ENCODE measurements at places on chromosomes 5 and 9.

DNA sequence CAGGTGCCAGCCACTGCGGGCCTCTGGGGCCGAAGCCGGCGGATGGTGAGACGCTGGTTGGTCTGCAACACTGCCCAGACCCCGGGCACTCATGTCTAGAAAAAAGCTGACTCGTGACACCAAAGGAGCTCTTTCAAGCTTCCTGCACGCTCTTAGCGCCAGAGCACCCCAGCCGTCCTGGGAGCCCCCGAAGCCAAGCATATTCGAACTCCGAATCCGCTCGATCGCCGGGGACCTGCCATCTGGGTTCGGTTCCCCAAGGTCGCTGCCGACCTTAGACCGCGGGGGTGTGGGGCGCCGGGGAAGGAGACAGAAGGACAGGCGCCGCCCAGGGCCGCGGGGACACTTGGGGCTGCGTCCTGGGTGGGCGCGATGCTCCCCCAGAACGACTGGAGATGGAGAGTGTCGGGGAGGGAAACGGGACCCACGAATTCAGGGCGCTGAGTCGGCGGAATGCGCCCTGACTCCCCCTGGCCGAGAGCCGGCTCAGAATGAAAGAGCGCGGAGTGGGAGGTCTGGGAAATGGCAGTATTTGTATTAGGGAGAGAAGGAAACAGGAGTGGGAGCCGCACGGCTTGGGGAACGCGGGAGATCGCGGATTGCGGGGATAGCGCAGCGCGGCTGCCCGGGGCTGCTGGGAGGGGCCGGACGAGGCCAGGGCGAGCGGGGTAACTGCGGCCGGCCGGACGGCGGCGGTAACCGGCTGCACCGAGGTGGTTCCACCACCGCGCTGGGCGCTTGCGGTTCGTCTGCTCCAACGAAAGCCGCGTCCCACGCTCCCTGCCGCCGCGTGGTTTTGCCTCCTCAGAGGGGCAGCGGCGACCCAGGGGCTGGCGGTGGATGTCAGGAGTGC is 20.1 kb upstream of the MARCHF6 start:
- DNase-seq = no peak

DNA sequence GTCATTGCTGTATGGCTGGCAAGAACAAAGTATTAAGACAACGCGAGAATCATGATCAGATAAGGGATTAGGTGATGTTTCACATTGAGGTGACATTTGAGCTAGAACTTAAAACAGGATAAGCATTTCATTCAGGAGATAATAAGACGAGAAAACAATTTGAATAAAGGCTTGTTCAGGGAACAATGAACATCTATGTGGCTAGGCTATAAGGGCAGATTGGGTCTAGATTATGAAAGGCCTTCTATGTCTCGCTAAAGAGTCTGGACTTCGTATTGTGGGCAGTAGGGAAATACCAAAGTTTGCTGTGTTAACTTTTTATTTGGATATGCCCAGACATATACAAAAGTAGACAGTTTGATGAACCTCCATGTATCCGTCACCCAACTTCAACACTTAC is 6.9 kb downstream of the MRPL22 start:
- no peak for DNase-seq

GRCh38 chr9:30075022-30075421 is 2309.4 kb upstream of the ACO1 start:
- DNase-seq = no peak

DNA sequence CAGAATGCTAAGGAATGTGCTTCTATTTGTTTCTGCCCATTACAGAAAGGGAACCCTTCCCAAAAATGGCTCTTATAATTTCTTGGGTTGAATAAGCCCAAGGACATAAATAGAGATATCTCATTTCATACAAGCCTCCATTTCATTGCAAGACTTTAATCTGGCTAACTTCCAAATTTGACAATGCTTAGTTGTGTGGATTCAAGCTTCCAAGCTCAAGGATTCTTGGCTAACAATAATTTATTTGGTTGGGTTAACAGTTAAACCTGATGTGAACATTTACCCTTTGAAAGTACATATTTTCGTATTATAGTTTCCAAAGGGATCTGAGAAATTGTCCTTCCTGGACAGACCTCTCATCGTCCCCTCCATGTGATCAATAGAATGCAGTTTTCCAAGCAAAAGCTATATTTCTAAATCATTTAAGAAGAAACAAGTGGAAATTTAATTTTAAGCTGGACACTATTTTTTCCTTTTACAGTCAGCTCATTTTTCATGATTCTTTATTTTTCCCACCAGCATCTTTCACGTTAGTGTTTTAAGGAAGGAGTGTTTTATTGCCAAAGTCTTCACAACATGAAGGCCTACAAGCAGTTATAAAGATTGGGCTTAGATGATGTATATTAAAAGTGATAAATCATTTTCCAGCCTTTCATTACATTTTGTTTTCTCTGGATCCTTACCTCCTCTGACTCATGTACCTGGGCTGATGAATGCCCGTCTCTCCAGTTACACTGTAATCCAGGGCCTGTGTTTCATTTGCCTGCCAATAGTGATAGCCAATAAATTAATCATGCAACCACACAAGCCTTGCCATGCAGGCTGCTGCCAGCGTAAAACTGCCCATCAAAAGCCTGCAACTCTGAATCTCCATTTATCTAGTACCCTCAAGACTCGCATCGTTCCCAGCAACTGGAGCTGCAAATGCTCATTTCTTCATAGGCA is 176.7 kb downstream of the NTRK2 start:
- no peak for DNase-seq

DNA sequence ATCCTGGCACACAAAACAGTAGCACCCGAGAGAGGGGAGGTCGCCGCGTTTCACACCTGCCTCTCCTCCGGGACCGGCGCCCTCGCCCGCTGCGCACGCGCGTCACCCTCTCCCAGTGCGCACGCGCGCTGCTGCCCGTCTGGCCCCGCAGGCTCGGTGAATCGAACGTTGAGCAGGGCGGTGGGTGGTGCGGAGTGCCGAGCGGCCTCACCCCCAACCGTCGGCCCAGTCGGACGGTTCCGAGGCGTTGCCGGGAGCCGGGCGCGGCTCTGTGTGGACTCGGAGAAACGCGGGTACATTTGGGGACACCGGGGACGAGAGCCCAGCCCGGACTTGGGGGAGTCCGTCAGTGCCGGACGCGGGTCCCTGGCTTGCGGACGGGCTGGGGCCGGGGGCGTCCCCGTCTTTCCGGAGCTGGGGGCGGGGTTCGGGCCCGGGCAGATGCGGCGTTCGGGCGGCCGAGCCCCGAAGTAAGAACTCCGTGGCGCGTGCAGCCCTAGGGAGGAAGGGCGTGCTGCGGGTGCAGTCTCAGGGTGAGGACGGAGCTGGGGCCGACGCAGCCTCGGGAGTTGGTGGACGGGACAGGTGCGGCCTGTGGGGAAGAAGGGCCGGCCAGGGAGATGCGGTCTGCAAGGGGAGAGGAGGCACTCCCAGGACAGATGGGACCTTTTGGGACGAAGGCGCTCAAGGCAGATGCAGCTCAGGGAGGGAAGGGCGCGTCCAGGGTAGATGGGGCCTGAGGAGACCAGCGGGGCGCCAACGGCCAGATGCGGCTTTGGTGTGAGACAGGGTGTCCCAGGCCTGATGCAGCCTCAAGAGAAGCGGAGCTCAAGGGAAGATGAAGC is at the start of gene POMT1:
Gene POMT1, plus strand, starts transcription at position 138 of the 845 bp plus-strand sequence. CDS start 1,301 bp downstream, outside the sequence.
- DNase-seq = peak; percentile 95

DNA sequence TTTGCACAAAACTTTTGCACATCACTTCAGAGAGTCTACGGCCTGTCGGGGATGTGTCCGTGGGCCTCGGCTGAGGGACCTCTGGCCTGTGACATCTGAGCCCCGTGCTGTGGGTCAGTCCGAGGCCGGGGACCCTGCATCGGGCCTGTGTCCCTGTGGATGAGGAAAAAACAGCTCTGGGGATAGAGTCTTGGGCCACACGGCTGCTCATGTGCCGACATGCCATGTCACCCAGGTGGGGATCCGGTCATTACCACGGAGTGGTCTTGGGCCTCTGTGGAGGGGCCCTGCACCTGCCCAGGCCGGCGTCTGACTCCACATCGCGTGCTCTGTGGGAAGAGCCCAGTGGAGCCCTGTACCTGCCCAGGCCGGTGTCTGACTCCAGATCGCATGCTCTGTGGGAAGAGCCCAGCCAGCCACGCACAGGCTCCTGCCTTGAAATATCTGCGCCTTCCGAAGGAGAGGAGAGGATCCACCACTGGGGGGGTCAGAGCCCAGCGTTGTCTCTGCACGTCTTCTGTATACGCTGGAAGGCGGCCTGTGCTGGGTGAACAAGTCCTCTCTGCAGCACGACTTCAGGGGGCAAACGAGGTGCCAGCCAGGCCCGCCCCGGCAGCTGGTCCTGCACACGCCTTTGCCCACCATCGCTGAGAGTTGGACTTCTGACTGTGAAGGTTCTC is 27.5 kb upstream of the IRX4 start:
- DNase-seq = no peak

DNA sequence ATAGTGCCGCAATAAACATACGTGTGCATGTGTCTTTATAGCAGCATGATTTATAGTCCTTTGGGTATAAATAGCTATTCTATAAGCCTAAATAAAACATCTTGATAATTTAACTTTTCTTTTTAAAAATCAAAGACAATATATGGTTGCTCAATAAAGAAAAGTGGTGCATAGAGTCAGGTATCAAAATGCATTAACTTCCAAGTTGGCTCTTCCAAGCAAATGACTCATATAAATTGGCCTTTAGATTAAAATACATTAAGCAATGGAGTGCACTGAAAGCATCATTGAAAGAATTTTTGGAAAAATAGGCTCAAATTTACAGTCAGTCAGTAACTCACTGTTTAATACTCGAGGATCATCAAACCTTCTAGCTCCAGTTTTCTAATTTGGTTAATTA is 106.6 kb downstream of the PLCXD3 start:
- no peak for DNase-seq

DNA sequence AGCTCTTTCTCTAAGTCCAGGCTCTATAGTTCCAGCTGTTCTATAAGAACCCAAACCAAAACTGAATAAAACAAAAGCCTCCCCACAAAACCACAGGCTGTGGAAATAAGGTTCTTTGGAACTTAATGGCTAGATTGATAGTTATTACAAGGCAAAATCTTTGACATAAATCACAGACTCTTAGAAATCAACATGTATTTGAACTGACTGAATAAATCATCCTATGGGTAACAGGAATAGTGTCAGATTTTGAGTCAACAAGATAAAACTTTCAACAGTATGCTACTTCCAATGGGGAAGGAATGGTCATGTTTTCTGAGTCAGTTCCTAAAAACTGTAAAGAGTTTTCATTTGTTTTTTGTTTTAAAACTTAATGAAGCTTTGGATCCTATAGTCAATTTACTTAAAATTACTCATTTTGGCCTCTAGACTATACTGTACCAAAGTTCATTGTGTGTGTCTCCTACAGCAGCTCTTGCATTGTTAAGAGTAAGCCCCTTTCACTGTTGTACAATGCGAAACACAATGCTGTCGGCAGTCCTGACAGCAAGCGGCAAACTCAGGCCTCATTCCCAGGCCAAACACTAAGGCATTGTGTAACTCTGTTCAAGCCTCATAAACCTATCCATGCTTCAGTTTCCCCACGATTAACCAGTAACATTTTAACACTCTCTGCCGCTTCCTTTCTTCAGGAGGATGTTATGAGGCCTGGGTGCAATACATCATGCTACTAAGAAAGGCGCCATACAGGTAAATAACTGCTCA is 134.1 kb downstream of the ARL15 start:
- no peak for DNase-seq

DNA sequence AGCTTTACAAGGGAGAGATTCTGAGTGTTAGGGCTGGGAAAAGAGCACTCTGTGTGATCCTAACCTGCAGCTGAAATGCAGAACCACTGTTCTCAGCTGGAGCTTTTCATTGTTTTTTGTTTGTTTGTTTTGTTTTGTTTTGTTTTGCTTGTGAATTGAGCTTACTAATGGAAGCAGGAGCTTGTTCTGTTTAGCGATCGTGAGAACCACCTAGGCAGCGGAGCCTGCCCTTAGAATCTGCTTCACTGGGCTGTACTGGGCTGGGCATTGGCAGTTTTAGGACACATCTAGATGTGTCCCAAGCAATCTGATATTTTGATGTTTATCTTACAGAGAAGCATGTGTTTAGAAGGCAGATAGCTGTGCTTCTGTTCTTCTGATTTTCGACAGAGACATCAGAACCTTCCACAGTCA is 14.3 kb downstream of the SYK start:
- DNase-seq = no peak

GRCh38 chr5:173256800-173257199 is 21.8 kb upstream of the NKX2-5 start:
- no peak for DNase-seq

DNA sequence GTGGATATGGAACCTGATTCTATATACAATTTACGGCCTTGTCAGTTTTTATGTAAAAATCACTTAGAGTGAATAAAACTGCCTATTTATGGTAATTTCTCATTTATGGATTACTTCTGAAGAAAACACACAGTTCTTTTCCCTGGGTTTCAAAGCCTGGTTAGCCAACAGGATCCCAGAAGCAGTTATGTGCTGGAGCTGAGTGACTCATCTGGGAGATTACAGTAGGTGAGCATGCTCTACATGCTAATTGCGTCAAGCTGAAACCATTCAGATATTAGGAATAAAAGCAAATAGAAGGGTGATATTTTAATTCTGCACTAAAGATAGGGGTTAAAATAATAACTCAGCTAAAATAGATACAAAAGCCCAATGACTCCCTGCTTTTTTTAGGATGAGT is 47.8 kb downstream of the PDE4D start:
- no peak for DNase-seq
